ENCODE measurements at places on chromosomes 4 and X.
A peak's percentile ranks its signal among the peaks of the same experiment; 100 is the strongest.

GRCh38 chr4:154211506-154211905, 280.1 kb downstream of the DCHS2 start:
- DNase-seq: no peak

DNA sequence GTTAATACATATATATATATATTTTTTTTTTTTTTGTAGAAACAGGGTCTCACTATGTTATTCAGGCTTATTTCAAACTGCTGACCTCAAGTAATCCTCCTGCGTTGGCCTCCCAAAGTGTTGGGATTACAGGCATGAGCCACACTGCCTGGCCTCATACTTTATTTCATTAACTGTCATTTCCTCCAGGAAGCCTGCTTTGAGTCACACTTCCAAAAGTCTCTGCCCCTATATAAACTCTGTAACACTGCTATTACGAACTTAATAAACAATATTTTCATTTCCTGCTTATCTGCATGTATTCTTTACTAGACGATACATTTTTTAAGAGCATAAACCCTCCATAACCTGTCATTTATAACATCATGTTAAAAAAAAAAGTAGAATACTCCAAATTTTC, 167.2 kb downstream of the WDFY3 start:
- DNase-seq: no peak

DNA sequence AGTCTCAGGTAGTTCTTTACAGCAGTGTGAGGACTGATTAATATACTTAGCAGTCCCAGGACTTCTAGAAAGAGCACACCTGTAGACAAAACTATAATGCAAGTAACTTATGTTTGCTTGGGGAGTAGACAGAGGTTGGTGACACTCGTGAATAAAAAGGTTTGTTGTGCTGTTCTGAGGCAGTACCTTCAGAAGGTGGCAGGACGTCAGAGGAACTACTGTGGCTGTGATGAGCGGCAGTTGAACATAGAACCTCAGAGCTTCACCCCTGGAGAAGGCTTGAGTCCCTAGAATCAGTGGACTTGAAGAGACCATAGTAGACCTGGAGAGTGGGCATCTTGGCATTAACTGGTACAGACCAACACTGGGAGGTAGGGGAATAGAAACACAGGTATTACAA, 3.3 kb upstream of the GBA3 start:
- DNase-seq: no peak

GRCh38 chr4:15025693-15026092, 23.4 kb downstream of the CPEB2 start:
- no peak for DNase-seq

DNA sequence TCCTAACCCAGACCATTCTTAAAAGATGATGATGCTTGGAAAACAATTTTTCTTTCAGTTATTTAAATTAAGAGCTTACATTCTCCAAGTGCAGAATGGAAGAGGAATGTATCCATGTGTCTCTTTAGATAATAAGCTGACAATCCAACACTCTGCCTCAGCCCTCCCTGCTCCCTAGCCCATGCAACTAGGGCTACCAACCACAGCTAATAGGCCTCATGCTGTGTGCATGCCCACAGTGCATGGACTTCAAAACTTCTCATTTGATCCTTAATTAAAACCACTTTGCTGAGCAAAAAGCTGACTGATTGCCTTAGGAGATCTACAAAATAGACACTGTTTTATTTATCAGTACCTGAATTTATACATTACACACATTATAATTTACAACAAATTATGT, 473.9 kb downstream of the GALNTL6 start:
- no peak for DNase-seq

DNA sequence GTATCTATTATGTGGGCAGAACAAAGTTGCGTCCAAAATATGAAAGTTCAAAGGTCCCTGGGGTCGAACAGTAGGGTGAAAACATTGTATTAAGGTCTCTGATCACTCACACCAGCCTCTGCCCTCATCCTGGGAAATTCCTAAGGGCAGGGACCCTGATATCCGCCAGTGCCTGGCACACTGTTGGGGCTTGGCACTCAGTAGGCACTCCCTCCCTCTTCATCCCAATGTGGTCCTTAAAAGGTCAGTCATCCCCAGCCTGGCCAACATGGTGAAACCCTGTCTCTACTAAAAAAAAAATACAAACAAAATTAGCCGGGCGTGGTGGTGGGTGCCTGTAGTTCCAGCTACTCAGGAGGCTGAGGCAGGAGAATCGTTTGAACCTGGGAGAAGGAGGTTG, 6.3 kb downstream of the NDUFB11 start:
- DNase-seq: no peak

DNA sequence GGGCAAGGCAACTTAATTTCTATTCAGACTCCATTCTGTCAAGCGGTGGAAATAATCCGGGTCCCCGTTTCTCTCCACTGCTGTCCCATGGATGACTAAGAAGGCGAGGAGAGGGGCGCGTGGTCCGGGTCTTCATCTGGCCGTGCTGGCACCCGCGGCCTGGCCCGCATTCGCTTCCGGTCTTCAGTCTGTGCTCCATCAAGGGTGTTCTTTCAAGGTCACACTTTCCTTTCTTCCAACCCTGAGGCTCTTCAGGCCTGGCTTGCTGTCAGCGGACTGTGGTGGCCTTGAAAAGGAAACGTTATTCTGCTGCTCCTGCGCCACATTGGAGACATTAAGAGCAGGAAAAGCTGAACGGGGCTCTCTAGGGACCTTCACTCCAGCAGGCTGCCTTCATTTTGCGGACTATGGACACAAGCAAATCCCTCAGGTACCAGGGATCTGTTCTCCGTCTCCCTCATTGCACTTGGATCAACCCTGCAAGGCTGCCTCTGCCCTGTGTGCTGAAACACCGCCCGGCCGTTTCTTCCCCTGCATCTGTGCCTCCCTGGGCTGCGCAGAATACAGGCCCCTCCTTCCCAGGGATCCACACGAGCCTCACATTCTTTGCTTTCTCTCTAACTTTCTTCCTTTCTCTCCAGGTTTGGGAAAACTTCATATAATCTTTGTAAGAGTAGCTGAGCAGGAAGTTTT, 5.7 kb upstream of the SLC25A4 start:
- no peak for DNase-seq

DNA sequence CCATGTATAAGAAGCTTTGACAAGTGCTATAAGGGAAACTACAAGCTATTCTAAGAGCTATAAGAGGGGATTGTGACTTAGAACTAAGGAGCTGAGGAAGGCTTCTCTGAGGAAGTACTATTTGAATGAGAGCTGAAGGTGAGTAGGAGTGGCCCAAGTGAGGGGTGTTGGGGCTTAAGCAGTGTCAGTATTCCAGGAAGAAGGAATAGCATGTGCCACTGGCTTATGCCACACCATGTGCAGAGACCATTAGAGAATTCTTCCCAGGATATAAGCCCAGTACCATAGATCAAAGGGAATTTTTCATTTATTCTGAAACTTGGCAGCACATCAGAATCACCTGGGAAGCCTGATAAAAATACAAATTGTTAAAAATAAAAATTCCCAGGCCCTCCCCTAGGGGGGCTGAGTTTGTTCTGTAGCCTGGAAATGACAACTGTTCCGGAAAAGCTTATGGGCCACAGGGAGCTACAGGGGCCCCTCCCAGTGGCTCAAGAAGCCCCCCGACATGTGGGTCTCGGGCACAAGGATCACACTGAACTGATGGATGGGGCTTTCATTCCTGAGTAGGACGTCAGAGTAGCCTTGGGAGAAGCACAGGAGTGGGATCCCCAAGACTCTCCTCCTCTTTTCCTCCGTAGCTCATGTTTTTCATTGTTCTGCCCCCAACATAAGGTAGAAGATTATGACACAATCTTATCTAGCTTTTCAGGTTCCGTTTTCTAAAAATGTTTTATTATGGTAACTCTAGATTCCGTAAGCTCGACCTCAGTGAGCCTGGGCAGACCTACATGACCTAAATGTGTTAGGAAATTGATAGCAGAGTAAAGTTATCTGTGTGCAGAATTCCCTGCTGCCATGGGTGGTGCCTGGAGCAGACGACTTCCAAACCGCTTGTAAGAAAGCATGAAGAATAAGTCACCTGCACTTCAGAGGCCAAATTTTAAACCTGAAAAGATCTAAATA, 119.3 kb downstream of the AFF1 start:
- peak; percentile 73 for DNase-seq

DNA sequence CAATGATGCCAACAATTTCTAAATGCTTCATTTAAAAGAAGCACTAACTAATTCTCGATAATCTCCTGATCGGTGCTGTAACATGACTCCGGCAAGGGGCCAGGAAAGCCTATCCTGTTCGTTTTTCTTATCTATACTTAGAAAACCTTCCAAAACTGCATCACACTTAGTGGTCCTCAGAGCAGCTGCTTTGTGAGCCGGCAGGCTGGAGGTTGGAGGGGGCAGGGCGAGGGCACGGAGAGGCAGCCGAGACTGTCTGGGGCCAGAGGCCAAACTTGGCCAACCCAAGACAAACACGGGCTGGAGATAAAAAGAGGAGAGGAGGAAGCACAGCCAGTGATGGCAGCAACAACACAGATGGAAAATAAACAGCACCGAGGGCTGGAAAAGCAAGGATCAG, 455.7 kb downstream of the BCOR start:
- no peak for DNase-seq

DNA sequence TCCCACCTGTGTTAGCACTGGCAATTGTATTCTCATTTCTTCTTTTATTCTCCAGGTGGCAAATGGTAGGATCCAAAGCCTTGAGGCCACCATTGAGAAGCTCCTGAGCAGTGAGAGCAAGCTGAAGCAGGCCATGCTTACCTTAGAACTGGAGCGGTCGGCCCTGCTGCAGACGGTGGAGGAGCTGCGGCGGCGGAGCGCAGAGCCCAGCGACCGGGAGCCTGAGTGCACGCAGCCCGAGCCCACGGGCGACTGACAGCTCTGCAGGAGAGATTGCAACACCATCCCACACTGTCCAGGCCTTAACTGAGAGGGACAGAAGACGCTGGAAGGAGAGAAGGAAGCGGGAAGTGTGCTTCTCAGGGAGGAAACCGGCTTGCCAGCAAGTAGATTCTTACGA, 176.9 kb downstream of the PTTG2 start:
- DNase-seq: no peak

DNA sequence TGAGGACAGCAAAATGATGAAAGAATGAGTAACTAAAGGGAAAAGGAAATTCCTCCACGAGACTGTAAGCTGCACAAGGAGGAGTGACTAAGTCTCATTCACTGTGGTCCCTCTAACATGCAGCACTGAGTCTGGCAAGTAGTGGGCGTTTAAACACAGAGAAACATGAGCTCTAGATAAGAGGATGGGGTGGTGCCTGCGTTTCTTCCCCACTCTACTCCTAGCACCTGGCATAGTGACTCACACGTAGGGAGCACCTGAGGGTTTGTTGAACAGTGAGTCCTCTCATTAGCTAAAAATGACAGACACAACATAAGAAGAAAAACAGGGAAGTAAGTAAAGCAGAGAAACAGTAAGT, 105.8 kb upstream of the CBR4 start:
- DNase-seq: no peak

DNA sequence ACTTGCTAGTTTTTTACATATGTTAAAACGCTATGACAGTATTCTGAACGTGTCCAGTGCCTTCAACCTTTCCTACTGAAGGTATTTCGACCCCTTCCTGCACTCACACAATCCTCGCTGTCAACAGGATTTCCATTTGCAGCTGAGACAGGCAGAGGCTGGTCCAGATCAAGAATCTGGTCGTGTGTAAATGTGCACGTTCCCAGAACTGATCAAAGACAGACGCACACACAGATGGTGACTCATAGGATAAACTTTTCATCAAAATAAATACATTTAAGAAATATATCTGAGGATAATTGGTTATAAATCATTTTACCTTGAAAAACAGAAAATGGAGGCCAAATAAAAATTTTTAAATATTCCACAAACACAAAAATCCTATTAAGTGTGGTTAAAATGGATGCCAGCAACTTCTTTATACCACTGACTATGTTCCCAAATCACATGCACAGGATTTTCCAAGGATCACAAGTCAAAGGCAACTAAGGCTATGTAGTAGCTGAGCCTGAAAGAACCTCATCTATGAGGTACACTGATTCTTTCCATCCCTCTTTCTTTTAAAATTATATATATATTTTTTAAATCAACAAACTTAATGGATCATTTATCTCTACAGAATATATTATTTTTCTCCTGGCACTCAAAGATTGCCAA, 85.9 kb downstream of the RNF150 start:
- DNase-seq: no peak

DNA sequence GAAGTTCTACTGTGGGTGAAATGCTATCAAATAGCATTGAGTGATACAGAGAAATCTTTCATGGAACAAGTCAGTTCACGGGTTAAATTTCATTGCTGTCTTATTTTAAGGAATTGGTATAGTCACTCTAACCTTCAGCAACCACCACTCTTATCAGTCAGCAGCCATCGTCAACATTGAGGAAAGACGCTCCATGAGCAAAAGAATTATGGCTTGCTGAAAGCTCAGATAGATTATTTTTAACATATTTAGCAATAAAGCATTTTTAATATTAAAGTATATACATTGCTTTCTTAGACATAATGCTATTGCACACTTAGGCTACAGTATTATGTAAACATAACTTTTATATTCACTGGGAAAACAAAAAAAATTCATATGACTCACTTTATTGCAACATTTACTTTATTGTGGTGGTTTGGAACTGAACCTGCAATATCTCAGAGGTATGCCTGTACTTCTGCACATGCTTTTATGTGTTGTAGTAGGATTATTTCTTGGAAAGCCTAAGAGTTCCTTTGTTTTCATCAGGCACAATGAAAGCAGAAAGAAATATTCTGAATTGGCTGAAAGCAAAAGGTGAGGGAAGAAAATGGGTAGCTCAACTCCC, 586.7 kb downstream of the GBA3 start:
- no peak for DNase-seq

GRCh38 chr4:109826719-109827118, 1.1 kb upstream of the RRH start:
- DNase-seq: peak; percentile 49

DNA sequence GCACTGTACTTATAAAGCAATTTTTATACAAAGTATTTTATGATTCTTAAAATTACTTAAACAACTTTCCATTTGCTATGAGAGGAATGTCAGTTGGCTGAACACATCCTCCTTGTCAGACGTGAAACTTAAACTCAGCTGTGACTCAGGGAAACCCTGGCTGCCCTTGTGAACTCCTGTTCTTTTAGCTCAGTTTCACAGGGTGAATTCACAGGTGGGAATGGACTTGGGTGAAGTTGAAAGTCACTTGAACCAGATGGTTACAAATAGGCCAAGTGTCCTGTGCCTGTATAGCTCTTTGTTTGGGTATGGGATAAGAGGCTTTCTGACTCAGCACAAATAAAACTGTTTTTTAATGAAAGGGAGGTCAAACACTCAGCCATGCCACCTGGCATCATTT, 67.4 kb upstream of the FAM47B start:
- DNase-seq: no peak

GRCh38 chr4:112282860-112283667, 2.6 kb downstream of the TIFA start:
- no peak for DNase-seq

- DNase-seq: no peak
These were observed at the start of gene NUDT10 for GRCh38 chrX:51332188-51332942. Gene NUDT10 (plus strand): TSS chrX:51332822. CDS start chrX:51332966, 144 bp downstream.

GRCh38 chr4:113073451-113074005, 24.1 kb downstream of the ANK2 start:
- DNase-seq: no peak
